Stromal cell of bone marrow (primary cell): ENCODE measurements at places on chromosomes 12 and 14.

GRCh38 chr14:78227248-78228077 is 57.3 kb downstream of the NRXN3 start:
- no peak for DNase-seq

- no peak for DNase-seq
Measured at GRCh38 chr14:55781046-55781445, 201.0 kb downstream of the KTN1 start.

DNA sequence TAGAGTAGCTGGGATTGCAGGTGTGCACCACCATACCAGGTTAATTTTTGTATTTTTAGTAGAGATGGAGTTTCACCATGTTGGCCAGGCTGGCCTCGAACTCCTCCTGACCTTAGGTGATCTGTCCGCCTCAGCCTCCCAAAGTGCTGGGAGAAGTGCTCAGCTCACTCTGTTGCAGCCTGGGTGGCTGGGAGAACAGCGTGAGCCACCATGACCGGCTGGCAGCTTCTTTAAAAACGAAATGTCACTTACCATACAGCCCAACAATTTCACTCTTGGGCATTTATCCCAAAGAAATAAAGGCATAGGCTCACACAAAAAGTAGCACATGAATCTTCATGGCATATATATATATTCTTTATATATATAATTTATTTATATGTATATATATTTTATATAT is 4.7 kb upstream of the CFAP73 start:
- no peak for DNase-seq

DNA sequence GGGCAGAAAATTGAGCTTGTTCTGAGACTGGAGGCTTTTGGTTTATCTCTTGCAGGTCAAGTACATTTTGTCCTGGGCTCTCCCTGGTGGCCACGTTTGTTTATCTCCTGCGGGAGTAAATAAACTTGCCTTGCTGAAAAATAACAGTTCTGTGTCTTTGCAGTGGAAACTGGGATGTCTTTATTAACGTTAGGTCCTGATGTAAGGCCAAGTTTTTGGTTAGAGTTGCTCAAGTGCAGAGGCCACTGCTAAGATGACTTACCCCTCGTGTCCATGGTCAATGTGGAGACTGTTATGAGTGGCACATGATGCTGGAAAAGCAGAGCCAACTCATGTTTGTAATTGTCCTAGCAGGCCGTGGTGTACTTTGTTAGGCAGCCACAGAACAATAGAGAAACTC is 3.8 kb downstream of the PTPN11 start:
- DNase-seq = peak; percentile 54

- no peak for DNase-seq
Measured at GRCh38 chr14:79585845-79586244, 625.5 kb downstream of the DIO2 start.

- DNase-seq = no peak
Measured at GRCh38 chr12:52839436-52840105, 5.5 kb upstream of the KRT79 start.

GRCh38 chr12:47022296-47022695 is 57.1 kb upstream of the PCED1B start:
- DNase-seq = no peak

- no peak for DNase-seq
Measured at GRCh38 chr12:62106547-62107185, 153.5 kb upstream of the USP15 start.

- DNase-seq = no peak
Measured at GRCh38 chr12:110065540-110065939, 17.2 kb upstream of the C12orf76 start.

GRCh38 chr12:131994589-131994988 is 44.8 kb downstream of the EP400 start:
- no peak for DNase-seq

- DNase-seq = no peak
Measured at GRCh38 chr14:96081767-96082400, 42.7 kb downstream of the C14orf132 start.

- no peak for DNase-seq
Measured at GRCh38 chr14:68225321-68225720, 405.7 kb downstream of the RAD51B start.

DNA sequence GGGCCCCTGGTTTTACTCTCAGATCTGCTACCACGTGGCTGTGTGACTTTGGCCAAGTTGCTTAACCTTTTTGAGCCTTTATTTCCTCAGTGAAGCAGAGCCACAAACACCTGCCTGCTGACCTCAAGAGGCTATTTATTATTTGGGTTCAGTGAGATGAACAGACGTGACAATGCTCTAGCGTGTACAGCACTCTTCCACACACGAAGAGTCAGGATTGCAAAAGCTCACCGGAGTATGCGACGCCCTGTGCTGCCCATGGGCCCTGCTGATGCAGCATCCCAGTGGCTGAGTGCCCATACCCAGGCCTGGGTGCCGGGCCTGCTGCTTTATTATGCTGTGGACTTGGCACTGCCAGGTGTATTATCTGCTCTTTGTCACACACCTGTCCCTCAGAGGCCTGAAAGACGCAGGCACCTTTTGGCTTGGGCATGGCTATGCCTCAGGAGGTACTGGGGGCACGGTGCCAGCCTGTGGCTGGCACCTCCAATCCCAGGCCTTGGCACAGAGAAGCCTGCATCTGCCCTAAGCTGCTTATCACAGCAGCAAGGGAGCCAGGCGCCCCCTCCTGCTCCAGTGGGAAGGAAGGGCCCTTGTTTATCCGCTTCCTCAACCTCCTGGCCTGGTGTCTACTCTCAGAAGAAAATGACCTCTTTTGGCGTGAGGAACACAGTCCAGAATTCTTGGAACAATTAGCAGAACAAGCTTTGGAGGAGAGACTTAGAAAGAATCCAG is 22.3 kb upstream of the TC2N start:
- no peak for DNase-seq

DNA sequence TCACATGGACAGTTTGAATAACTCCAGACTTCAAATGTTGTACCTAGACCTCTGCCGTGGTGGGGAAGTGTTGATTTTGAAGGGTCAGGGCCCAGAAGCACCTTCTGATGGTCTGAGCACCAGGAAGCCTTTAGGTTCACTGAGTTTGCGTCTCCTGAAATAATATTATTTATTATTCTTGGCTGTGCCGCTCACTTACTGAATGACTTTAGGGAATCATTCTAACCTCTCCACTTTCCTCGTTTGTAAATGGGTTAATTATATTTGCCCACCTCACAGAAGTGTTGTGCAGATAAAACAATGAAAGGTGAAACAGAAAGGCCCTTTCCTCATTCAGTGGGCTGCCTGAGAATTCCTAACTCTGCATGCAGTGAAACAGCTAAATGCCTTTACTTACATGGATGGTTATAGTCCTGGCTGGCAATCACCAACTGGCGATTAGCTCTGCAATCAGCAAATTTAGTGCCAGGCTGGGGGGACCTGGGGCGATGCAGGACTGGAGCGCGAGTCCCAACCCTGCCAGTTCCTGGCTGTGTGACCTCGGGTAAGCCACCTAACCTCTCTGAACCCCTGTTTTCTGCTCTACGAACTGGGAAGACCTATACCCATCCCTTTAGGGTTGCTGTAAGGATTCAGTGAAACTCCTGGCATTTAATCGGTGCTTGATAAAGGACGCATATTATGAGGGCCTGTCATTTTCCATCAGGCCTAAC is 57.5 kb downstream of the MAP1LC3B2 start:
- DNase-seq = no peak

GRCh38 chr14:103542605-103543088 is 13.7 kb downstream of the TRMT61A start:
- no peak for DNase-seq

DNA sequence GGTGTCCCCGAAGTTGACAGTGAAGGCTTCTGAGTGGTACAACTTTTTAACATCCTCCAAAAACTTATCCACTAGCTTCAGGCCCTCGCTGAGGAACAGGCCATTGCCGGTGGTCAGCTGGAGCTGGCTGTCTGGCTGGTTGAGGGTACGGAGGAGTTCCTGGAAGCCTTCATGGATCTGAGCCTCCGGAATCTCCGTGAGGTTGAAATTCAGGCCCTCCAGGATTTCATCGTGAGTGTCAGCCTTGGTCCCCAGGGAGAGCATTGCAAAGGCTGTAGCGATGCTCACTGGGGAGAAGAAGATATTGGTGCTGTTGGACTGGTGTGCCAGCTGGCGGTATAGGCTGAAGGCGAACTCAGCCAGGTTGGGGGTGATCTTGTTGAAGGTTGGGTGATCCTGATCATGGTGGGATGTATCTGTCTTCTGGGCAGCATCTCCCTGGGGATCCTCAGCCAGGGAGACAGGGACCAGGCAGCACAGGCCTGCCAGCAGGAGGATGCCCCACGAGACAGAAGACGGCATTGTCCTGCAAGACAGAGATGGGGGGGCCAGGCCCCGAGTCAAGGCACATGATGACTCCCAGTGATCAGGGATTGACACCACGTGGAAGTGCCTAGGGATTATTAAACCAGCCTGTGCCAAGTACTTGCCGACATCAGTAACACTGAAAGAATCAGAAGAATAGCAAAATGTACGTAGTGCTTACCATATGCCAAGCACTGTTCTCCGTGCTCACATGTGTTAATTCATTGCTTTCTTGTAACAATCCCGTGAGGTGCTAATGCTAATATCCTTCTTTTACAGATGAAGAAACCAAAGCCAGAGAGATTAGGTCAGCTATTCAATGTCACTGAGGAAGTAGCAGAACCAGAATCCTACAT is 5.4 kb downstream of the SERPINA1 start:
- no peak for DNase-seq

DNA sequence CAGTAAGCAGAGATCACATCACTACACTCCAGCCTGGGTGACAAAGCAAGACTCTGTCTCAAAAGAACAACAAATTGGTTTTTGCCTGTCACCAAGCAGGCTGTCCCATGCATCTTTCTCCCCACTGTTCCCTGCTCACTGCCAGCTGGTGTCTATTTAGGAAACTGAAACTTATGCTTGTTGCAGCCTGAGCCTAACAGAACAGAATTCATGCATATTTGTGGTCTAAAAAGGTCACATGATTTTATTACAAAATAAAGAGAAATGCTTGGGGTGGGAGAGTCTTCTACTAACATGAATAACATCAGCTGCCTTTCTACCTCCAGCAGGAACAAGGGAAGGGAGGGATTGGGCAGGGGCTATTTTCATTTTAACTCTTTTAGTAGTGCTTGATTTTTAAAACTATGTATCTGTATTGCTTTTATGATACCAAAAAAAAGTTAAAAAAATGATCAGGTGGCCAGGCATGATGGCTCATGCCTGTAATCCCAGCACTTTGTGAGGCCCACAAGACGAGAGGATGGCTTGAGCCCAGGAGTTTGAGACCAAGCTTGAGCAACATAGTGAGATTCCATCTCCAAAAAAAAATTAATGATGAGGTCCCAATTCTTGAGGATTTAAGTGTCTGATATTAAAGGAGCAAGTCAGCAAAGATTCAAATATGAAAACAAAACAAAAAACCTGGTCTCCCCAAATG is 923 bp downstream of the STAT2 start:
- DNase-seq = peak; percentile 72

GRCh38 chr12:131349397-131350127 is 361.3 kb upstream of the SFSWAP start:
- no peak for DNase-seq

DNA sequence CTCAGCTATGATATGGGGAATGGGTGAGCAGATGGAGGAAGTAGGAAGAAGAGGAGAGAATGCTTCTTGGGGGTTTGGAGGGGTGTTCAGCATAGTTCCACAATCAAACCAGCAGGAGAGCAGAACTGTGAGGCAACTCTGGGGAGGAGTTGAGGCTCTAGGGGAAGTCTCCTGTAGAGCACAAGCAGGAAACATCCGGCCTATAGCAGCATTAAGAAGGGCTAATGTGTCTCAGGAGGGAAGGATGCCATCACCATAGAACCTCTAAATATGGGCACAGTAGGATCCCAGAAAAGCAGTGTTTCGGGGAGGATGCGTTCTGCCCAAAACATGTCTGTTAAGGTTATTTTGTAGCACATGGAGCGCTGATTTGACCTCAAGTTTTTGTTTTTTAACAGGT is 8.4 kb upstream of the SALL2 start:
- DNase-seq = no peak

DNA sequence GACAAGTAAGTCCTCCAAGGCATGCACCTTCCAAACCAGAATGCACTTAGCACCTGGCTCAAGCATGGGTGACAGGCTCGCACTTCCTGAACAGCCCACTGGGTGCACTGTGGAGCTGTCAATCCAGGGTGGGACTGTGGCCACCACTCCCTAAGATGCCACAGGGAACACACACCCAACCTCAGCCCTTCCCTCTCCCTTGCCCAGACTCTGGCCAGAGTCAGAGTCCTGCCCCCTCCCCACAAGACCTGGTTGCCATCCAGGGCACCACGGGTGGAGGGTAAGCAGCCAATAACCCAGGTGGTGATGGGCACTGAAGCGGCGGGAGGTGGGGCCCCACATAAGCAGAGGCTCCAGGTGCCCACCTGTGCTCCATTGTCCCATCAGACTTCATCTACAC is 160.6 kb downstream of the MYRFL start:
- no peak for DNase-seq

GRCh38 chr12:121214166-121214777 is 4.3 kb downstream of the P2RX4 start:
- DNase-seq = peak; percentile 43

DNA sequence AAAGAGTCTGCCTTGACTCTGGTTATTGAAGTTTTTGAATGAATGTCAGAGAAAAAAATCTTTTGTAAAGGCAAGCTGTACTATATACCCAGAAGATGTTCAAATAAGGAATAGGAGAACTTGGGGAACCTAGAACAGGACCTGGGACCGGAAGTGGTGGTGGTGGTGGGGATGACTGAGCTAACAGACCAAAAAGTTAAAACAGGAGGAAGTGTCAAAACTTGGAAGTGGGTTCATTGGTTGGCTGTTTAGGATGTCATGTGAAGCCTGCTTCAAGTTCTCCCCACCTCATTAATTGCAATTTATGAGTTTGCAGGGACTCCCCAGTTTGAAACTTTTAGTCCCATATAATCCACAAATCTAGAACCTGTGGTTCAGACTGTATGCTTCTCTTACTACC is 26.2 kb downstream of the PLXNC1 start:
- no peak for DNase-seq

GRCh38 chr14:31937730-31938346 is 139.3 kb upstream of the ARHGAP5 start:
- DNase-seq = peak; percentile 86

GRCh38 chr12:99985129-99985570 is 414 bp upstream of the ANKS1B start:
- no peak for DNase-seq

DNA sequence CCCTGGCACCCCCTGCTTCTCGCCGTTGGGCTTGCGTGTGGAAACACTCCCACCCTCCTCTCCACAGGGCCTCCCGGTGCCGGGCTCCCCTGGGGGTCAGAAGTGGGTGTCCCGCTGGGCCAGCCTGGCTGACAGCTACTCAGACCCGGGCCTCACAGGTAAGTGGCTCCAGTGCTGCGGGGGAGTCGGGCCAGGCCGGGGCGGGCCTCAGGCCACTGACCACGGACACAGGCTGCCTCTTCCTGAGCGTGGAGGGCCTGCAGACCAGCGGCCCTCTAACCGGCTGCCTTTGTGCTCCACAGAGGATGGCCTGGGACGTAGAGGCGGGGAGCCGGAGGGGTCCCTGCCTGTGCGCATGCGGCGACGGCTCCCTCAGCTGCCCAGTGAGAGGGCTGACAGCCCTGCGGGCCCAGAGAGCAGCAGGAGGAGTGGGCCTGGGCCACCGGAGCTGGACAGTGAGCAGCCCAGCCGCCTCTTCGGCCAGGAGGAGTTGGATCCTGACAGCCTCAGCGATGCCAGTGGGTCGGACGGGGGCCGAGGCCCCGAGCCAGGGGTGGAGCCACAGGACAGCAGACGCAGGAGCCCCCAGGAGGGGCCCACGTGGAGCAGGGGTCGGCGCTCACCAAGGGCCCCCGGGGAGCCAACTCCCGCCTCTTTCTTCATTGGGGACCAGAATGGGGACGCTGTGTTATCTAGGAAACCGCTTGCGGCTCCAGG is 21.1 kb downstream of the CEP170B start:
- DNase-seq = no peak

GRCh38 chr12:52149651-52150241 is 42.1 kb downstream of the KRT80 start:
- no peak for DNase-seq
